ENCODE measurements at places on chromosomes 3 and 15. TPM values are rescaled to one million over a fixed set of nuclear protein-coding genes. Genes with fewer than 3 reads are reported as not detected.

The CLDN18 gene
- polyA plus RNA-seq: not detected

The TYRO3 gene
- not detected for polyA plus RNA-seq

The TRH gene
- polyA plus RNA-seq: not detected

GRCh38 chr3:156769721-156770654, 56.2 kb upstream of the LEKR1 start:
- H3K4me1 ChIP-seq: peaks cover 4% of the 10 kb centered on the region
- DNase-seq: no peak
- H3K27me3 ChIP-seq: no peaks in the 10 kb centered on the region
- no peak overlapping the region for H3K27ac ChIP-seq

DNA sequence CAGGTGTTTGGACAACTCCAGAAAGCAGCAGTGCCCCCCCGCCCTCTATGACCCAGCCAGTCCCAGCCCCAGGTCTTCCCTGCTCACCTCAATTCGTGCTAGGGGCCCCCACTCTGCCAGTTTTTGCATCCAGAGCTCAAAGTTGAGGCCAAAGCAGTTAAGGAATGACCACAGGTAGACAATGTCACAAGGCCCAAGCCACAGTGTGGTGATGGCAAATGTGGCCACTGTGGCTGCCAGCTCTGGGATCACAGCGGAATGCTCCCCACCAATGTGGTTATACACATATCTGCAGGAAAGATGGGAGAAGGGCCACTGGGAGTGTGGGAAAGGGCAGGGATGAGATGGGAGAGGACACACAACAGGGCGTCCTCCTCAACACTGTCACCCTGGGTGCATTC, 8.2 kb downstream of the KLHL40 start:
- no peaks in the 10 kb centered on the region for H3K36me3 ChIP-seq
- DNase-seq: no peak
- H3K27me3 ChIP-seq: peaks cover 10% of the 10 kb centered on the region
- no peak overlapping the region for H3K4me3 ChIP-seq

DNA sequence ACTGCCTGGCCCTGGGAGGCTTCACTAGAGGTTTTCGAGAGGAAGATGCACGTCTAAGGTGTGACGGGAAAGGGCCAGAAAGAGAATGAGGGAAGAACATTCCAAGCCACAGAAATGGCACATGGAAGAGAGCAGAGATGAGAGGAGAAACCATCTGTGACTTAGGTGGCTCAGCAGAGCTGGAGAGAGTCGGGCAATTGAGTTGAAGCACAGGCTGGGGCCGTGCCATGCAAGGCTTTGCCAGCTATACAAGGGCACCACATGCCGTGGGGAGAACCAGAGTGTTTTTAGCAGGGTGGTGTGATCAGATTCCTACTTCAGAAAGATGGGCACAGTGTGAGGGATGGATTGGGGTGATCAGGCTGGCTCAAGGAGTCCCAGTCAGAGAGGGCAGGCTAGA, 126.1 kb downstream of the VGLL4 start:
- H3K27me3 ChIP-seq: no peaks in the 10 kb centered on the region
- peaks cover 5% of the 10 kb centered on the region for H3K36me3 ChIP-seq
- no peak overlapping the region for H3K4me3 ChIP-seq
- H3K27ac ChIP-seq: no peak overlapping the region

GRCh38 chr3:101857301-101857741, 8.0 kb downstream of the NFKBIZ start:
- H3K27ac ChIP-seq: no peak overlapping the region
- H3K27me3 ChIP-seq: no peaks in the 10 kb centered on the region
- peaks cover 64% of the 10 kb centered on the region for H3K36me3 ChIP-seq
- no peak overlapping the region for H3K4me3 ChIP-seq

DNA sequence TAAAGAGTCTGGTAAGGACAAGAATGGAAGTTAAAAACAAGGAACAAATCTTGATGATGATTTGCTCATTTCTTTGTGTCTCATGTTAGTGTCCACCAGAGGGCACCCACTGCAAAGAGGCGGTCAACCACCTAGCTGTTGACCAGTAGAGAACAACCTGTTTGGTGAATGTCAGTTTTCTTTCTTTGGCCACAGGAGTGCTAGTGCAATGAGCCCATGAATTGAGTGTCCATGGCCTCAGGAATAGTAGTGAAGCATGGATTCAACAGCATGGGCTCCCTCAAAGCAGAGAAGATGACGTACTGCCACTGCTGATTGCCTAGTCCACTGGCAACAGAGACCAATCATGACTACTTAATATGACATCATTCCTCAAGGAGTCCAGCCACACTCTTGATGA, 10.7 kb upstream of the CNTN6 start:
- no peaks in the 10 kb centered on the region for H3K27me3 ChIP-seq
- no peak for DNase-seq
- H3K4me1 ChIP-seq: no peaks in the 10 kb centered on the region
- H3K4me3 ChIP-seq: no peak overlapping the region
- no peak overlapping the region for H3K27ac ChIP-seq

GRCh38 chr3:30347679-30348216, 258.7 kb upstream of the TGFBR2 start:
- DNase-seq: no peak
- no peak overlapping the region for H3K4me3 ChIP-seq
- H3K27ac ChIP-seq: no peak overlapping the region

- no peaks in the 10 kb centered on the region for H3K4me1 ChIP-seq
- no peaks in the 10 kb centered on the region for H3K36me3 ChIP-seq
- H3K4me3 ChIP-seq: no peak overlapping the region
These were observed 112.4 kb upstream of the CCDC54 start for GRCh38 chr3:107264888-107265287.

DNA sequence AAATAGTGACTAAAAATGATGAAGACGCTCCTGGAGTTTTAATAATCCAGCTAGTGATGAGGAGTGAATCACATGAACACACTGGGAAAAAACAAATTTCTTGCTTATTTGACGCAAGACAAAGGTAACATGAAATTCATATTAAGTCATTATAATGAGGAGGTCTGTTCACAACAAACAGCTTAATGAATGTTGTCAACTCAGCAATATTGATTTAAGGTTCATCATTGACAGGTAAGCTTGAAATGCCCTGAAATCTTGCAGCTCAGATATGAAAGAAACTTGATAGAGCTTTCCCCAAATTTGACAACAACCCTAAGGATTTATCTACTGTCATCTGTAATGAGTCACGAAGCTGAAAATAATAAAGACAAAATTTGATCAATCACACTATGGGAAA, 108.1 kb upstream of the SELENOK start:
- peaks cover 4% of the 10 kb centered on the region for H3K4me1 ChIP-seq
- H3K27ac ChIP-seq: no peak overlapping the region
- no peaks in the 10 kb centered on the region for H3K36me3 ChIP-seq
- H3K27me3 ChIP-seq: peaks cover 18% of the 10 kb centered on the region
- no peak overlapping the region for H3K4me3 ChIP-seq

Measured in naive B cell (primary cell).